ENCODE measurements at places on chromosomes 16 and 17. TPM values are rescaled to one million over a fixed set of nuclear protein-coding genes. Genes with fewer than 3 reads are reported as not detected.

ARL5C gene
- total RNA-seq, result not detected

TMEM95 gene
- not detected for total RNA-seq

WDR90 gene
- 18.0 TPM for total RNA-seq

CCL2 gene
- 16.7 TPM for total RNA-seq

GSDMA gene
- total RNA-seq, result 0.25 TPM

NPIPA3 gene
- total RNA-seq, result 2.5 TPM

RTN4RL1 gene
- total RNA-seq, result 0.47 TPM

EPN3 gene
- not detected for total RNA-seq

RND2 gene
- 0.28 TPM for total RNA-seq

DNA sequence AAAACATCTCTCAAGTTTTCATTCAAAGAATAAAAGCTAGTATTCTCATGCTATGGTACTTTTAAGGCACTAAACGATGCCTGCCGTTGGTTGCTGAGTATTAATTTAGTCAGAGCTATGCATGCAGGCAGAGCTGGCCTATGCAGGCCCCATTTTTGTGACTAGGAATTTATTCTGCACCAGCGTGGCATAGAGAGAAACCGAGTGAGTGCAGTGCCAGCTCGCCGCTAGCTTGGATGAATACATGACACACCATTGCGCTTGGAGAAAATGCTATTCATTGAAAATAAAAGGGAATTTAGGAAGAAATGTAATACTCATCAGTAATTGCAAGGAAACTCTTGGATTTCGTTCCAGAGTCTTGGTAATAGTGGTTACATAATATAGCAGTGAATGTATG lies 231.6 kb upstream of the RBFOX1 start:
- no peak for DNase-seq

DNA sequence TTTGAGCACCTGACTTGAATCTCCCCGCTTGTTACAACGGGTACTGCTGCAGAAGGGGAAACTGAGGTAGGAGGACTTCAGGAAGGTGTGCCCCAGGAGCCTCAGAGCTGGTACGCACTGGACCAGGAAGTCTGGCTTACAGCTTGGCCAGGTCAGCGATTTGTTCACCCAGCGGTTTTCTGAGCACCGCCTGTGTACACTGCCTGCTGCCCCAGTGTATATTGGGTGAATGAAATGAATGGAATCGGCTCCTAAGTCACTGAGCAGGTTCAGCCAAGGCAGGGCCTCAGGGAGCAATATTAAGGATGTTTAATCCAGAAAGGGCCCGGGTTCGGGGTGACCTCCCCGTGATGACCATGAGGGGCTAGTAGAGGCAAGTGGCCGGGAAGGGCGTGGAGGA lies 164.0 kb upstream of the CIBAR2 start:
- DNase-seq, result no peak

- DNase-seq, result no peak
These were observed 9.5 kb downstream of the CD300LB start for GRCh38 chr17:74521701-74522201.

DNA sequence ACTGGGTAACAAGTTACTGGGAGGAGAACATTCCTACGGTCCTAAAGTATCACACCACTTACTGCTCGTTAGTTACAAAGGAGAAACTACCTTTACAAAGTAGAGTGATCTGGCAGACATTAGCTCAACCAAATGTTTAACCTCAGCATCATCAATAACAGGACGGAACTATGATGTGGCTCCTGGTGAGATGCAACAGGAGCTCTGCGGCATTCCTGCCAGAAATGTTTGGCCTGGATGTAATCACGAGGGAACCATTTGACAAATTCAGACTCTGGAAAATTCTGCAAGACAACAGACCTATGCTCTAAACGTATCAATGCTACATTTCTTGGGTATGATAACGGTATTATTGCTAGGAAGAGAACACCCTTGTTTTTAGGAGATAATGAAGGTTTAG lies 80.4 kb downstream of the MRM3 start:
- no peak for DNase-seq

GRCh38 chr17:43146649-43147048 lies 21.5 kb upstream of the BRCA1 start:
- no peak for DNase-seq

DNA sequence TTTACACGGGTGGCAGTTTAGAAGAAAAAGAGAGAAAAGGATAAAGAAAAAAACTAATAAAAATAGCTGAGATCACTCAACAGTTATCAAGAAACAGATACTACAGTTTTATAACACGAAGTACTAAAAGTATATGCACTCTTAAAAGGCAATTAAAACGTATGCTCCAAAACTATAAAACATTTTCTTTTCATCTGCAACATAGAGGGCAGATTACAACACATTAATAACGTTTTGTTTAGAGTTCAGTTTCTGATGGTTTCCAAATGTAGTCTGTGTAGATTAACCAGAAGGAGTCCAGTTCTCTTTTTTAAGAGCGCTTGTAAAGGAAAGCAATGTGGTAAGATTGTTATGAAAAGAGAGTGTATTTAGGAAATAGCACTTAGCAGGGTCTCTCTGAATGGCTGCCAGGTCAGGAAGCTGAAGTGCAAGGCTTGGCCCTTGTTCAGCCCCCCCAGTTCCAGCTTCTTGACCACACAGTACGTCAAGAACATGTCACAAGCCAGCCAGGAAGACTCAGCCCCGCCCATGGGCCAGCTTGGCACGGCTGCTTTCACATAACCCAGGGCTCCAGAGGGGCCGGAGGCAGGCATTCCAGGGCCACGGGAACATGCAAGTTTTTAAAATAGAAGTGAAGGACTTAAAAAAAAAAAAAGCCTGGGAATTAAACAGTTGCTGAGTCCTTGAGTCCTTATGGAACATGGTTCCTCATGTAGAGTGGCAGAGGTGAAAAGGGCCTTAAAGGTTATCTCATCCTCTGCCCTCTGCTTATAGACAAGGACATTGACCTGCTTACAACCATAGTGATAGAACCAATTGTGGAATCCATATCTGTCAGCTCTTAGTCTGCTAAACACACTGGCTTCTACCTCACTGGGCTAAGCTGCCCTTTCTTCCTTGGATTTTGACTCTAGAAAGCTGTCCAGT lies 147.4 kb upstream of the TBX2 start:
- no peak for DNase-seq

- DNase-seq, result no peak
These were observed 125.6 kb downstream of the GAS7 start for GRCh38 chr17:10072556-10073425.

GRCh38 chr16:84839956-84840355 lies 20.2 kb downstream of the CRISPLD2 start:
- no peak for DNase-seq

DNA sequence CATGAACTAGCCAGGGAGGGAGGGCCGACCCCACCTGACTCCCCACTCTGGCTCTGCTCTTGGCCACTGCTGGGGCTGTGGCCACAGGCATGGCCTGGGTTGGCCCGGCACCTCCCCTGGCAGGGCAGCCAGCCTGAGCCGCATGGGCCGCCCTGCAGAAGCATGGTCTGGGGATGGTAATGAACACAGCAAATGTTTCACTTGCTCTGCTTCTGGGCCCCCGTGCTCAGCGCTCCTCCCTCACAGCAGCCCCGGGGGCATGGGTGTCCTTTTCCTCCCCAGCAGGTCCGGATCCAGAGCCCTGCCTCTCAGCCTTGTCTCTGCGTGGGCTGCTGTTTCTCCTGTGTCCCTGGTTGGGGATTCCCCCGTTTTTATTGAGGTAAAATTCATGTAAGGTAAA lies 30.9 kb upstream of the KCNJ12 start:
- DNase-seq, result no peak

- no peak for DNase-seq
These were observed 46.4 kb downstream of the RAB11FIP4 start for GRCh38 chr17:31437720-31438400.

GRCh38 chr17:77440560-77440981 lies 299.8 kb downstream of the SEC14L1 start:
- peak; percentile 66 for DNase-seq

DNA sequence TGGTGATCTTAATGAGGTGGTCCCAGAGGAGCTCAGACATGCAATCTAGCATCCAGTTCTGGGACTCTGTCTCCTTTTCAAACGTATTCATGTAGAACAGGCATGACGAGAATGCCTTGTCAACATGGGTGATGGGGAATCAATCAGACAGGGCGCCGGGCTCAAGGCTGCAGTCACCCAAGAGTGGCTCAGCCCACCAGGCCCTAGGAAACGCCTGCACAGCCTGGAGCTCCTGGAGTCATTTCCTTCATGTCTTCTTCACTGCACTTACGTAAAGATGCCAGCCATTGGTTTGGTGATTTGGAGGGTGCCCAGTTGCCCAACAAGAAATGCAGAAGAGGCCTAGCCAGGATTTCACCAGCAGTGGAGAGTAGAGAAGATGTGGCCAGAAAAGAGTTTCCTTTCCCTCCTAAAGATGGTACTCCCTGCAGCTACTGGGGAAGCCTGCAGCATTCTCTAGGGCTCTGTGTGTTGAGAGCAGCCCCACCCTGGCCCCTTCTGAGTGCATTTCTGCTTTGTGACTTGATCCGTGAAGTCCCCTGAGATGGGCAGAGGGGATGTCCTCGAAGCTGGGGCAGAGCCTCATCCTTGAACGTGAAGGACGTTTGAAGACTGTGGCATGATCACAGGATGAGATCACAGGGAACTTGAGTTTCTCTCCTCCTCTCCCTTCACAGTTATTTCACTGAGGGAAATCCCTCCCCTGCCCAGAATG lies 24.0 kb upstream of the STH start:
- DNase-seq, result no peak

GRCh38 chr17:38867968-38868816 lies 1.7 kb upstream of the LASP1 start:
- DNase-seq, result no peak

- DNase-seq, result no peak
These were observed 1.4 kb downstream of the SOX9 start for GRCh38 chr17:72122010-72122764.

- DNase-seq, result peak; percentile 53
These were observed 562 bp downstream of the ZC3H7A start for GRCh38 chr16:11796227-11797165.

DNA sequence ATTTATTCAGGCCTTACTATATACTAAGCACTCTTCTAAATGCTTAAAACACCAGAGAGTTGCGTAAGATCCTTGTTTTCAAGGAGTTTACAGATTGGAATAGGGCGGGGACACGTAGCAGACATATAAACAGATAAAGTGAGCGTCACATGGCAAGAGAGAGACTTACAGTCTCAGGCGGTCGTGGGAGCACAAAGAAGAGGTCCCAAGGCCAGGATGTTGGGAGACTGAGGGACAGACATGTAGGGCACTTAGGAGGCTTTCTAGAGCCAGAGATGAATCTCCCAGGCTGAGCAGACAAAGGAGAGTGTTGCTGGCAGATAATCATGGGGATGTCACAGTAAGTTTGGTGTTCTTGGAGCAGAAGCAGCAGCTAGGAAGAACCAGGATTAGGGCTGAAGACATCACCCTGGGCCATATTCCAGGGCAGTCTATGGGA lies 119.1 kb upstream of the ANKFN1 start:
- DNase-seq, result no peak

GRCh38 chr16:86669937-86670749 lies 91.8 kb downstream of the FOXL1 start:
- DNase-seq, result no peak

DNA sequence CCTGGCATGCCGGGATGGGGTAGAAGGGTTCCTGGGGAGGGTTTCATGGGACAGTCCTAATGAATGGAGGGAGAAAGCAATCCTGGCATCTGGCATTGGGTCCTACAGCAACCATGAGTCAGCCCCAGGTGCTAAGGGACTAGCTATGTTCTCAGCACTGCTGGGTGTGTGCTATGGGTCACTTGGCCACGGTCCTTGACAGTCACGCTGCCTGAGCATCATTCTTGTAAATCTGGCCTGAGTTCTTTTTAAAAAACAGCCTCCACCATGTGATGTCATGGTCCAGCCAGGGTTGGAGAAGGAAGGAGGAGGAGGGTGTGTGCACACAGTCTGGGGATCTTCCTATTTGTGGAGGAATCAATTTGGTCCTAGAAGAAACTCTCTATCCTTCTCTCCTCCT lies 6.2 kb upstream of the RAMP2 start:
- no peak for DNase-seq

DNA sequence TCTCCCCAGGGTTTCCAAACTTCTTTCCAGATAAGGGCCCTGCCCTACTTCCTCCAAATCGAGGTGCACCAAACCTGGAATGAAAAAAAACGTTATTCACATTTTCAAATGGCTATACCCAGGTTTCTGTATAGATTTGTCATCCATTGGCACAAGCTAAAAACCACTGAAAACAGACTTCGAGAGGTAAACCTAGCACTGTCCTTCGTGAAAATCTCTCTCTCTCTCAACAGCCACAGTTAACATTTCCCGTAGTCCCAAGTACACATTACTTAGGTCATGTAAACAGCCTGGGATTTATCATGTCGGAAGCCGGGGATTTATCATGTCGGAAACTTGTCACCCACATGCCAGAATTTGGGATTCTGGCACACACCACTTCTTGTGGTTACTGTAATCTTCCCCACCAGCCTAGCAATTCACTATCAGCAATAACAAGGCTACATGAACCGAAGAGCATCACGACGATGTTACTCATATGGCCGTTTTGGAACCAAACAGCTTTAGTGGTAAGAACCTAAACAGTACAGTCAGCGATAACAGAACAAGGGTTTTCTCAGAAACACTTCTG lies 1.2 kb downstream of the DDX5 start:
- peak; percentile 31 for DNase-seq

- no peak for DNase-seq
These were observed 4.1 kb downstream of the CORO1A start for GRCh38 chr16:30187556-30187865.

- DNase-seq, result no peak
These were observed 8.8 kb downstream of the CNP start for GRCh38 chr17:41975099-41976083.

DNA sequence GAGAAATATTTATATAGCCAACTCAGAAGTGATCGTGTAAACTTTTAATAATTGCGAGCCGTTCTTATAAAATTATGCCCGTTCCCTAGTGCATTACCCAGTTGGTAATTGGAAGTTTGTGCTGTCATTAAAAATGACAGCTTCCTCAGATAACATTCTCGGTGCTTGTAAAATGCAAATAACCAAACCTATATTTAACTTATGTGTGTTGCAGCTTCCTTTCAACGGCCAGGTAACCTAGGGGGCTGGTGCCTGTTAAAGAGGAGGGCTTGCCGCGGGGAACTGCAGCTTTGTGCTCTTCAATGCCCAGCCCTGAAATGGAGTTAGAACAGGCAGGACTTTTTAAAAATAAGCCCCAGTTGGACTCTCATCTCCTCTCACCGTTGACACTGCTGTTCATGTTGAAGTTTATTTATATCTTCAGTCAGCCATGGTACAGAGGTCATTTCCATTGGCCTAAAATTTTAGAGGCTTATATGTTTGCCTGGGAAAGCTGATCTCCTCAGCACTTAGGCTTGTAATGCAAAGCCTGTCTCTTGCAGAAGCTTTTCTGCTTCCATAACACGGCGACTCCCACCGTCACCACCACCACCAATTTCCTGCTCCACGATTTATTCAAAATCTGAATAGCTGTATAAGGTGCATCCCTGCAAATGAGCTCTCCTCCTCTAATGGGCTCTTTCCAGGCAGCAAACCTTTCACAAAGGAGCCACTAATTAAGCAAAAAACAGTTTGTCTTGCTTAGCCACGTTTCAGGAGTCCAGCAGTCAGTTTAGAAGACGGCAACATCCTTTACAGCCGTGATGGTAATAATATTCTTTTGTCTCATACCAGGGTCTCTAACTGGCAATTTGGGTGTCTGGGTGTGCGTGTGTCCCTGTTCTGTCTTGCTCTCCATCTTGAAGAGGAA lies 74.7 kb downstream of the RPA1 start:
- no peak for DNase-seq

Data from CD4-positive, alpha-beta memory T cell (primary cell).